ENCODE measurements at places on chromosomes 7 and 10.

- no peak for DNase-seq
Observed at GRCh38 chr7:98802781-98803110, 67.1 kb downstream of the TMEM130 start.

DNA sequence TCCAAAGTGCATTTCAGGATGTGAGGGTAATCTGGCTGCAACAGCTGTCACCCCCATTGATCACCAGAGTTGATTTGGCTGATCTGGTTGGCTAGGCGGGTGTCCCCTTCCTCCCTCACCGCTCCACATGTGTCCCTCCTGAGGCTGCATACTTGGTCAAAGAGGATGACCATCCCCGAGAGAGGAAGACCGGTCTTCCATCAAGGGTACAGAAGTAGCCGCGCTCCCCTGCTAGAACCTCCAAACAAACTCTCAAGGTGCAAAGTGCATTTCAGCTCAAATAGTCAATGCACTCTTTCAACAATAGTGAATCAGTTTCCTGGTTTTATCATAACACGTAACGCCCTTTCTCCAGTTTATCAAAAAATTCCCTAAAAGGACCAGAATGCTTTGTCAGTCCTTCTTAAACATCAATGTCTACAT is 44.6 kb downstream of the CARD11 start:
- no peak for DNase-seq

DNA sequence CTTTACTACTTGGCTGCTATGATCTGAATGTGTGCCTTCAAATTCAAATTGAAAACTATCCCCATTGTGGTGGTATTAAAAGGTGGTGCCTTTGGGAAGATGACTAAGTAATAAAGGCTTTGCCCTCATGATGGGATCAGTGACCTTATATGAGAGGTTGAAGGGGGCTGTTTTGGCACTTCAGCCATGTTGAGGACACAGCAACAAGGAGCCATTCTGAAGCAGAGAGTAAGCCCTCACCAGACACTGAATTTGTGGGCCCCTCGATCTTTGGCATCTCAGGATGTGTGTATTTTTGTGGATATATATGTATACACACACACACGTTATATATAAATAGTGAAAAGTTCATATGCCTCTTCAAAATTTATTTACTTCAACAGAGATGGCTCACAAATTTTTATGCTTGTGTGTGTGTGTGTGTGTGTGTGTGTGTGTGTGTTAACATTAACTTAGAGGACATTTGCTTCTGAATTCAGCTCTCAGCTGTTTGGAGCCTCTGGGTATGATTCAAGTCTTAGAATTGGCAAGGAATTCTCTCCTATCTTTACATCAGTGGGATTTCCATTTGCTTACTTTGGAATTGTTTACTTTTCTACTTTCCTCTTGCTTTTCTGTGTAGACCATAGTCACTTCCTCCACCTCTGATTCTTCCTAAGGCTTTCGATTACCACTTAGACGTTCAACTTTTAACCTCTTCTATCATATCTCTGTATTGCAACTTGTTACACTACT is 66.6 kb downstream of the MAGI2 start:
- no peak for DNase-seq

DNA sequence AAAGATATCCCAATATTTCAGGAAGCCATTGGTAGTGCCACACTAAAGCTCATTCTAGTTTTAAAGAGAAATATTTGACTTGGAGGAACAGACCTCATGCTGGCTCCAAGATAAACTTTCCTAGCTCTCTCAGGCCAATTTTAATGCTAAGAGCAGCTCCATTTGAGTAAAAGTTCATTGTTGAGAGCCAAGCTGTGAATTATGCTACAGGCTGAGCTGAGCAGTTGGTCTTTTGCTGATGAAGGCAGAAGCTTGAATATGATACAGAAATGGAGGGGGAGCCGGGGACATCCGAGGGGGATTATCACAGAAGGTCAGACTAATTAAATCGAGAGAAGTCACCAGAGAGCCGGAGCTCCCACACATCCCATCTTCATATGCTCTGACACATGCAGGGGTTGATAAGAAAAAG is 175.7 kb upstream of the AUTS2 start:
- no peak for DNase-seq

DNA sequence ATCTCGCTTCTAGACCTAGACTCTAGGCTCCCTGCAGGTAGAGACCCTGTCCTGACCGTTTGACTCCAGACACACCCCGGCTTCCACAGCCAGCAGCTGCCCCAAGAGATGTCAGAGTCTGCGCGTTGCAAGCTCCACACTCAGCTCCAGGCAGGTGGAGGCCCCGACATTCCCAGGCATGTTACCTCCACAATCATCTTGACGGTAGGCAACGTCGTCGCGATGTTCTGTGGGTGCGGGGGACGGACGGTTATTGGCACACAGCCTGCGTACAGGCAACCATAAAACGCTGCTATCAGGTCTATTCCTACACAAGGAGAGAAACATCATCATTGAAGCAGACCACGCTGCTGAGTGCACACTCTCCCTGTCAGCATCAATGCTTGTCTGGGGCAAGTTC is 213.2 kb downstream of the ZMYND11 start:
- no peak for DNase-seq

Data from NCI-H510A treated with DMSO at 0.1 percent for 48 hours (cell line).